ENCODE measurements at places on chromosomes 2 and 18.

DNA sequence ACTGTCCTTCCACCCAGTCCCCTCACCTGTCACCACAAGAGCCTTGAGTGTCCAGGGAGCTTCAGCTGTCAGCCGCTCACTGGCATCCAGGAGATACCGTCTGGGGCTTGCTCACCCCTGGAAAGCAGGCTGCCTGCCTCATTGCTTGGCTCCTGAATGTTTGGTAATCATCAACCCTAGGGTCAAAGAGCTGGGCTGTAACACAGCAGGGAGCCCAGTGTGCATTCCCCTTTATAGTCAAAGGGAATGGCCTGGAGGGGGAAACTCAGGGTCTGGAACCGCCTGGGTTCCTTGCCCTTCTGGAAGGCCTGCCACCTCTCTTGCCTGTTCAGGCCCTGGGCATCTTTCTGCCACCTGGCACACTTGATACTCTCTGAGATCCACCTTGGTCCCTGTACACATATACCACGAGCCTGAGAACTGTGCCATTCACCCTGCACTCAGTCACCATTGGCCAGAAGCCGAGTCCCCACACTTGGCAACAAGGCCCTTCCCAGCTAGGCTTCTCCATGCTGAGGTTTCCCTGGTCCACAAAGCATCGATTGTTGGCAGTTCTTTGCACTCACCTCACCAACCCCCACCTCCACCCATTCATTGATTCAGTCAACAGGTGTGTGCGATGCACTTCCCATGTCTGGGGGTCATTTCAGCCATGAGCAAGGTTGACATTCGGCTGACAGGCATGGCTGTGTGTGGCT lies 35.0 kb downstream of the TPRKB start:
- no peak overlapping the region for H3K27ac ChIP-seq
- H3K4me1 ChIP-seq = no peaks in the 10 kb centered on the region
- no peaks in the 10 kb centered on the region for H3K36me3 ChIP-seq
- H3K27me3 ChIP-seq = no peaks in the 10 kb centered on the region
- no peak for DNase-seq
- H3K4me3 ChIP-seq = no peak overlapping the region

- no peaks in the 10 kb centered on the region for H3K36me3 ChIP-seq
- DNase-seq = no peak
- no peaks in the 10 kb centered on the region for H3K4me1 ChIP-seq
- no peak overlapping the region for H3K27ac ChIP-seq
- H3K4me3 ChIP-seq = no peak overlapping the region
- H3K27me3 ChIP-seq = no peaks in the 10 kb centered on the region
These were observed 402.9 kb downstream of the ERBB4 start for GRCh38 chr2:212135739-212136138.

DNA sequence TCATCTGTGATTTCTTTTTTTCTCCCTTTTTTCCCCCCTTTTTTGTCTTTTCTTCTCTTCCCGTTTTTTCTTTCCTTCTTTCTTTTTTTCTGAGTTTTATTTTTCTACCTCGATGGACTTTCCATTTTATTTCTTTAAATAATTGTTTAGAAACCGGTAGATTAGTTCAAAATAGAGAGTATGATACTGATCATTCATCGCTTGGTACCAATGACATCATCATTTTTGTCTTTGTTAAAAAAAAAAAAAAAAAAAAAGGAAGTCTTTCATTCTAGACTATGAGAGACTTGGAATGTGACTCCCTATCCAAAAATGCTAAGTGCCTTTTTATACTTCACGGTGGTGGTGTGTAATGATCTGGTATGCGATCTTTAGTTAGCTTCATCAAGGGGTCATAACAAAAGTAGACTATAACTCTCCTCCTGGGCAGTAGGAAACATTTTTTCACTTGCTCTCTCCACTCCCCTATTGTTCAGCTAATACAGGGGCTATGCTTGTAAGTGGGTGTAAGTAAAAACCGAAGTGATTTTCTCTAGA lies 1517.5 kb upstream of the ZEB2 start:
- no peaks in the 10 kb centered on the region for H3K4me1 ChIP-seq
- DNase-seq = no peak
- no peaks in the 10 kb centered on the region for H3K27me3 ChIP-seq
- no peak overlapping the region for H3K27ac ChIP-seq

GRCh38 chr2:208363485-208363884 lies 43.1 kb upstream of the PTH2R start:
- H3K36me3 ChIP-seq = no peaks in the 10 kb centered on the region
- H3K4me1 ChIP-seq = no peaks in the 10 kb centered on the region
- H3K4me3 ChIP-seq = no peak overlapping the region
- H3K27me3 ChIP-seq = no peaks in the 10 kb centered on the region
- no peak overlapping the region for H3K27ac ChIP-seq

DNA sequence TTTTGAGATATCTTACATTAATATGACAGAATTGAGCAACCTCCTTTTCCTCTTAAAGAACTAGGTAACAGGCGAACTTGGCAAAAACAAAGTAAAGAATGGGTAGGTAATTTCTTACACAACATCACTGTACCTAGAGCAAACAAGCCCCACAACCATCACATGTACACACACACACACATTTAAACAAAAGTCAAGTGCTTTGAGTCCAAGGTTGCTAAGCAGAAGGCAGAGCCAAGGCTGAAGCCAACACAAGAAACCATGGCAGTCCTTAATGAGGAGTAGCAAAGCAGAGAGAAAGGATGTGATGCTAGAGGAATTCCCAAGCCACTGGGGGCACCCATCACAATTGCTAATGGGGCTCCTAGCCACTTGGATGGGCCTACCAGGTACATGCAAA lies 164.1 kb downstream of the PAX3 start:
- no peak overlapping the region for H3K27ac ChIP-seq
- no peaks in the 10 kb centered on the region for H3K27me3 ChIP-seq
- no peak overlapping the region for H3K4me3 ChIP-seq
- DNase-seq = no peak
- H3K4me1 ChIP-seq = no peaks in the 10 kb centered on the region

- no peaks in the 10 kb centered on the region for H3K4me1 ChIP-seq
- no peaks in the 10 kb centered on the region for H3K27me3 ChIP-seq
- DNase-seq = no peak
- no peak overlapping the region for H3K4me3 ChIP-seq
- H3K27ac ChIP-seq = no peak overlapping the region
- H3K36me3 ChIP-seq = no peaks in the 10 kb centered on the region
These were observed 36.0 kb downstream of the GALNT3 start for GRCh38 chr2:165757906-165758675.

DNA sequence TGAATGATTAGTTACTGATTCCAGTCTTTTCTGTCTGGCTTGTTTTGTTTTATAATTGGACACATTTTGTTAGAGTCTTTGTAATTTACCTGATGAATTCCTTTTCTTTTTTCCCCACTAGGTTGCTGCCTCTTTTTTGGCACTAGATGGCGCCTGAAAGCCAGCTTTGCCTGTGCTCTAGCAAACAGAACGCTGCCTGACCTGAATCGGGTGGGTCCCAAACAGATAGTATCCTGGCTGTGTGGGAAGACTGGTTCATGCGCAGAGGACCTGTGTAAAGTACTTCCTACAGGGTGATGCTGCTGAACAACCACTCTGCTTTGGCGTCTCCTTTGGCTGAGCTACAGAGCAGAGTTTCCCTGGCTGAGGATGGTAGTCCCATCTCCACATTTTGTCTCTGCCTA lies 288.2 kb downstream of the IKZF2 start:
- no peak overlapping the region for H3K27ac ChIP-seq
- no peak for DNase-seq
- peaks cover 3% of the 10 kb centered on the region for H3K36me3 ChIP-seq
- no peak overlapping the region for H3K4me3 ChIP-seq

GRCh38 chr2:200615247-200615646 lies 29.4 kb downstream of the AOX1 start:
- no peaks in the 10 kb centered on the region for H3K4me1 ChIP-seq
- no peaks in the 10 kb centered on the region for H3K36me3 ChIP-seq
- DNase-seq = no peak

- peak overlapping the region; percentile 73 for H3K27ac ChIP-seq
- H3K4me3 ChIP-seq = no peak overlapping the region
- H3K4me1 ChIP-seq = no peaks in the 10 kb centered on the region
These were observed 25.3 kb downstream of the MBP start for GRCh38 chr18:77107292-77107691.

DNA sequence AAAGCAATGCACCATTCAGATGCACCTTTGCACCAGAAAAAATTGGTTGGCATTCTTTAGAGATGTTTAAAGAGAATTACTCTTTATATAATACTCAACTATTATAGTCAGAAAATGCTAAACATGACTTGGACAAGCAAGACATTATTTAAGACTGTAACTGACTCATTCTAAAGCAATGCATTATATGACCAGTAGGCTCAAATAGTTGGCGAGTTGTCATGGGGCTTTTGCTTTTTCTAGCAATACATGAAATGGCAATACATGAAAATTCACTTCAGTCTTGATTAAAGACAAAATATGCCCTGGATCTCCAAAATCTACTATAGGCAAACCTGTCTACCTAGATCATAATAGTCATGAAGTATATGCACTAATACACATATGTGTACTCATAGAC lies 216.9 kb upstream of the VWC2L start:
- DNase-seq = no peak
- no peak overlapping the region for H3K27ac ChIP-seq
- H3K27me3 ChIP-seq = no peaks in the 10 kb centered on the region
- no peaks in the 10 kb centered on the region for H3K4me1 ChIP-seq
- H3K4me3 ChIP-seq = no peak overlapping the region
- H3K36me3 ChIP-seq = no peaks in the 10 kb centered on the region

DNA sequence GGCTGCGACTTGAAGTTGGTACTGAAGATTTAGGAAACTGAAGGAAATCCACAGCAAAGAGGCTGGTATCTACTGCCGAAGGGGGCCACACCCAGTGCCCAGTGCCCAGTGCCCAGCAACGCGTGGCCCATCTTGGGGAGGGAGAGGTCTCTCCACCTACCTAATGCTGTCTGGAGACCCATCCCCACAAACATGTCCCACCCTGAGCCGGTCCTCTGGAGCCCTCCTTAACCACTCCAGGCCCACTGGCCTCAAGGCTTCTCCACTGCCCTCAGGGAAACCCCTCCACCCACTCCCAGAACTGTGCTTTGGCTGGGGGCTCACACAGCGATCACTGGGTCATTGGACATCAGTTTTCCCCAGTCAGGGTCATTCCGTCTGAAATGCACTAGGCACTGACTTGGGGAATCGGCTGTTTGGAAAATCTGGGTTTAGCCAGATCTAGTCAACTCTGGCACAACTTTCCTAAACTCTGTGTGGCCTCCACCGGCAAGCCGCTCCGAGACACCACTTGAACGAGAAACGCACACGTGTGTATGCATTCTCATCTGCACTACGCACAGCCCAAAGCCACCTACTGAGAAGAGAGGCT lies 20.1 kb downstream of the GPR55 start:
- H3K36me3 ChIP-seq = no peaks in the 10 kb centered on the region
- no peak overlapping the region for H3K27ac ChIP-seq
- no peaks in the 10 kb centered on the region for H3K4me1 ChIP-seq
- DNase-seq = peak; percentile 43
- no peak overlapping the region for H3K4me3 ChIP-seq
- H3K27me3 ChIP-seq = no peaks in the 10 kb centered on the region

DNA sequence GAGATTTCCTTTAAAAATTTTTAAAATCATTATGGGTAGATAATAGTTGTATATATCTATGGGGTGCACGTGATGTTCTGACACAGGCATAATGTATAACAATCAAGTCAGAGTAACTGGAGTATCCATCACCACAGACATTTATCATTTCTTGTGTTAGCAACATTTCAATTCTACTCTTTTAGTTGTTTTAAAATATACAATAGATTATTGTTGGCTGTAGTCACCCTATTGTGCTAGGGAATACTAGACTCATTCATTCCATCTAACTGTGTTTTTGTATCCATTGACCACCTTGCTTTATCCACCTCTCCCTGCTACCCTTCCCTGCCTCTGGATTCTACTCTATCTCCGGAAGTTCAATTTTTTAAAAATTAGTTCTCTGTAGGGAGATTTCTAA lies 31.0 kb downstream of the DYSF start:
- H3K27me3 ChIP-seq = no peaks in the 10 kb centered on the region
- no peak for DNase-seq
- no peak overlapping the region for H3K27ac ChIP-seq
- H3K36me3 ChIP-seq = no peaks in the 10 kb centered on the region
- H3K4me3 ChIP-seq = no peak overlapping the region

- no peaks in the 10 kb centered on the region for H3K36me3 ChIP-seq
- no peaks in the 10 kb centered on the region for H3K4me1 ChIP-seq
- no peaks in the 10 kb centered on the region for H3K27me3 ChIP-seq
- DNase-seq = no peak
- no peak overlapping the region for H3K4me3 ChIP-seq
- no peak overlapping the region for H3K27ac ChIP-seq
These were observed 71.5 kb downstream of the SPP2 start for GRCh38 chr2:234121999-234122398.

DNA sequence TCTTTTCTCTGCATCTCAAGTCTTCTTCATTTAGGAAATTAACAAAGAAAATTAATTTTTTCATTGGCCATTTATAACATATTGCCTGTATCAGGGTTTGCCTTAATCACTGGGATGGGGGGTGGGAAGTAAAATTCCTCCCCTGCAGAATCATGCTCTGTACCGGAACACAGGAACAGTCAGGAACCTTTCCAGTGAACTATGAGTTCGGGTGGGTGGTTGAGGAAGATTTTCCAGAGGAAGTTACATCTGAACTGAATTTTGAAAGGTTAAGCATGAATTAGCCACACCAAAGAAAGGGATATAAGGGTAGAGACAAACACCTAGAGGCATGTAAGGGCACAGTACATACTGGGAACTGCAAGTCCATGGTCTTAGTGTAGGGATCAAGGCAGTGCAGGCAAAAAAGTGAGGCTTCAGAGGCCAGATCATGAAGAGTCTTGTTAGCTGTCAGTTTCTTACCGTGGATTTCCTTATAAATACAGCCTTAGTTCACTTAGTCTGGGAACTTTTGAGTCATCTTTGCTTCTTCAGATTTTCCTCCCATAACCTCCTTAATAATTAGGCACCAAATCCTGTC lies 55.6 kb downstream of the FAM117B start:
- H3K4me1 ChIP-seq = no peaks in the 10 kb centered on the region
- no peaks in the 10 kb centered on the region for H3K36me3 ChIP-seq
- H3K27ac ChIP-seq = no peak overlapping the region
- no peak overlapping the region for H3K4me3 ChIP-seq
- H3K27me3 ChIP-seq = no peaks in the 10 kb centered on the region

GRCh38 chr18:8151181-8151580 lies 458.1 kb upstream of the RAB12 start:
- no peak for DNase-seq
- H3K27me3 ChIP-seq = no peaks in the 10 kb centered on the region
- H3K4me1 ChIP-seq = no peaks in the 10 kb centered on the region

GRCh38 chr2:85194780-85195480 lies 61.7 kb downstream of the TCF7L1 start:
- no peak overlapping the region for H3K4me3 ChIP-seq

- no peak for DNase-seq
- H3K4me3 ChIP-seq = no peak overlapping the region
- no peaks in the 10 kb centered on the region for H3K4me1 ChIP-seq
These were observed 64.1 kb downstream of the SOX11 start for GRCh38 chr2:5756272-5756671.

- no peak for DNase-seq
- no peaks in the 10 kb centered on the region for H3K4me1 ChIP-seq
- no peak overlapping the region for H3K27ac ChIP-seq
- H3K4me3 ChIP-seq = no peak overlapping the region
- no peaks in the 10 kb centered on the region for H3K36me3 ChIP-seq
- H3K27me3 ChIP-seq = no peaks in the 10 kb centered on the region
These were observed 243.8 kb downstream of the CELF4 start for GRCh38 chr18:37321582-37322491.

GRCh38 chr2:26122630-26123029 lies 50.3 kb upstream of the GAREM2 start:
- no peak overlapping the region for H3K27ac ChIP-seq
- H3K27me3 ChIP-seq = no peaks in the 10 kb centered on the region
- H3K36me3 ChIP-seq = no peaks in the 10 kb centered on the region
- no peaks in the 10 kb centered on the region for H3K4me1 ChIP-seq

GRCh38 chr18:34222307-34223163 lies 2.2 kb downstream of the NOL4 start:
- H3K36me3 ChIP-seq = no peaks in the 10 kb centered on the region
- peak overlapping the region; percentile 54 for H3K4me3 ChIP-seq
- peaks cover 46% of the 10 kb centered on the region for H3K27me3 ChIP-seq
- H3K27ac ChIP-seq = no peak overlapping the region
